ENCODE measurements at places on chromosomes 5 and 9.

- DNase-seq: no peak
Observed at GRCh38 chr9:88237991-88238571, 99.8 kb upstream of the SPATA31C2 start.

- DNase-seq: no peak
Observed at GRCh38 chr9:134458207-134459108, 132.2 kb downstream of the RXRA start.

- no peak for DNase-seq
Observed at GRCh38 chr5:144202072-144202471, 31.4 kb downstream of the KCTD16 start.

DNA sequence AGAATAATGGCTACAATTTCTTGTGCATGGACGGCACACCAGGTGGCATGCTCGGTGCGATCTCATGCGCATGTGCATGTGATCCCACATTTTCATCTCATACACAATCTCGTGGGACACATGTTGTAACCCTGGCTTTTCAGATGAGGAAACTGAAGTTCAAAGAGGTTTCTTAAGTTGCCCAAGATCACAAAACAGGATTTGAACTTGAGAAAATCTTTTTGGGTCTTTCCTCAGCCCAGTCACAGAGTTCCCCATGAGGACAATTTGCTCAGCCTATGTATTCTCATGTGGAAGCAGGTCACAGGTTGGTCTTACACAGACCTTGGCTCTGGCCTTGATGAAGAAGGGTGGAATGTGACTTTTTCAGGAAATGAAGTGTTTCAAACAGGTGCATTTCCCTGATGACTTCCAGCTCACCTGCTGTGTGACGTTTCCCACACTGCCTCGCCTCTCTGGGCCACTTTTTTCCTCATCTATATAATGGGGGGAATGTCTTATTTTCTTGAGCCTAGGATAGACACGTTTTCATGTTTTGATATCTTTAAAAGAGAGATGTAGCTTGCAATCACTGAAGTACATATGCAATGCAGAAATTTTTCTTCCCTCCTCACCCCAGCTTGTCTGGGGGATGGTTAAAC is 7.1 kb upstream of the ORM1 start:
- DNase-seq: no peak

- peak; percentile 8 for DNase-seq
Observed at GRCh38 chr5:147483961-147484707, 25.7 kb downstream of the DPYSL3 start.

DNA sequence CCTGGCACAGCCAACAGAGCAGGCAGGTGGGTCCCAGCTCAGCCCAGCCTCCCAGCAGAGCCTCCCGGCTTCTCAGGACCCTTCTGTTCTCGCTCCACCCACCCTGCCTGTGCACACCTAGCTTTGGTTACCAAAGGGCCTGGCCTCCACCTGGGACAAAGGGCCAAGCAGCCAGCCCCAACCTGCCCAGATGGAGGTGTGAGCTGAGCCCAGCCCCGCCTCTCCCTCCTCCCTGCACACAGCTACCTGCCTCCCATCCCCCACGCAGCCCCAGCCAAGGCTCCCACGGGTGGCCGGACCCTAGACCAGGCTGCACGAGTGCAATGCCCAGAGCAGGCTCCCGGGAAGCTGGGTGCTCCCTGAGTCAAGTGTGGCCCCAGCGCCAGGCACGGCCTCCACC is 5.6 kb downstream of the TPRN start:
- no peak for DNase-seq

- no peak for DNase-seq
Observed at GRCh38 chr9:28747351-28747985, 1174.2 kb upstream of the C9orf72 start.

DNA sequence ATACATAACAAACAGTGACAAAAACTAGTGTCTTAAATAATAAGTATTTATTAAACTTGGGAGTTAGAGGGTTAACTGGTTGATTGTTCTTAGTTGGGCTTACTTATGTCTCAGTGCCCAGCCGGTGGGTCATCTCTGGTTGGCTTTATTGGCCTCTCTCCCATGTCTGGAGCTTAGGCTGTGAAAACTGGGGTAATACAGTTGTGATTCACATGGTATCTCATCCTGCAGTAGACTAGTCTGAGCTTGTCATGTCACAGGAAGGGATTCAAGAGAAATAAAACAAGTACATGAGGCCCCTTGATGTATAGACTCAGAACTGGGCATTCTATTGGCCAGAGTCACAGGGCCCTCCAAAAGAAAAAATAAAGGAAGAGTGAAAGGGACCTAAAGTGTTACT is 466.4 kb upstream of the SMC2 start:
- DNase-seq: no peak

DNA sequence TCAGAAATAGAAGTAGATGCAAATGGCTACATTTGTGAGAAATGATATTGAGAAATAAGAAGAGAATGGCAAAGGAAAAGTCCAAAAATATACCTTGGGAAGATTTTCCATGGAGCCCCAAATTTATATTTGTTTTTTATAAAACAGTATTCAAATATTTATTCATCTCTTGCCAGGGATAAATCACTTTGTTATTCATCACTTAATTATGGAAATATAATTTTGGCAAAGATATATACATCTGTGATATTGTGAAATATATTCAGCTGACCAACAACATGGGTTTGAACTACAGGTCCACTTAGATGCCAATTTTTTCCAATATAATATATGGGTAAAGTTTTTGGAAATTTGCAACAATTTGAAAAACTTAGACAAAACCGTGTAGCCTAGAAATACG is 19.7 kb upstream of the RAPGEF6 start:
- DNase-seq: no peak

- DNase-seq: no peak
Observed at GRCh38 chr5:30693326-30693725, 500.2 kb upstream of the CDH6 start.

Data from hippocampal formation (tissue), 2 donors.